Upper lobe of right lung (tissue), 1 donor: ENCODE measurements at places on chromosomes 16 and 17. TPM values are rescaled to one million over a fixed set of nuclear protein-coding genes. Genes with fewer than 3 reads are reported as not detected.

- no peak for DNase-seq
Measured at GRCh38 chr17:74443516-74444296, 11.8 kb downstream of the GPRC5C start.

DNA sequence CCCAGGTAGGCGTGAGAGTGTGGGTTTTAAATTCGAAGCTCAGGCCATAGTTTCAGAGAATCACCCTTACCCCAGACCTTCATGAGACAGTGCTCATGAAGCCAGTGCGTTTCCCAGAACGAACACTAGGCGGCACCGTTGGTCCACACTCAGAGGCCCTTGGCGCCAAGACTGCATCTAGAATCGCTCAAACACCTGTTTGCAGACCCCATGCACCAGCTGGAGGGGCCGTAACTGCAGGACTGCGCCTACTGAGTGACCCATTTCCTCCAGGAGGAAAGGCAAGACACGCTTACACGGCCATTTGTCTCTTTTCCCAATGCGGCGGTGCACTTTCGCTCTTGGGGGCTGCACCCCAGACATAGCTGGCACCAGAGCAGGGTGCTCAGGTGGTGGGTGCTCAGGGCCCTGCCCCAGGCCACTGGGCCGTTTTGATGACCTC, 34.0 kb downstream of the ADGRG5 start:
- DNase-seq: peak; percentile 84

- peak; percentile 81 for DNase-seq
Measured at GRCh38 chr16:85554114-85554888, 58.8 kb upstream of the GSE1 start.

DNA sequence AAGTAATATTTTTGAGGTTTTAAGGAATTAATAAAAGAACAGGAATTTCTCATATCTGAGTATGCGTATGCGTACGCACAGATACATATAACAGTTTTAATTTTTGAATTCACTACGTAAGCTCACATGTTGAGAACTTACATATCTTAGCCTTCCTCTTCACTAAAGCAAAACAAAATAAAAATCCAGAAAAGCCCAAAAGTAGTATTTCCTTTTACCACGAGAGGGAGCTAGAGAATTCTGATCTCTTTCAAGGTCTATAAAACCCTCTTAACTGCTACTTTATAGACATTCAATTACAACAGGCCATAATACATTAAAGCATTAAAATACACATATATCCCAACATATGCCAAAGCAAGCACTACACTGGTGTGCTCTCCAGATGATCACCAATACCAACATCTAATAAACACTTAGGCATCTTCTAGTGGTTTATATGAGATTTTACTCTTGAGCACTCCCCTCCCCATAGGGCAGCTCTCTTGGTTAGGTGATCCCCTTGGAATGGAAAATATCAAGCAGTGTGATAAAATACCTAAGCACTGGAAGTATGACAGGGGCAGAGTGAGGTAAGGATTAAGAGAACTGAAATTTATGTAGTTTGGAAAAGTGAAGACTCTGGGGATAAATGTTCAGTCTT, 94.0 kb downstream of the SKAP1 start:
- DNase-seq: no peak

DNA sequence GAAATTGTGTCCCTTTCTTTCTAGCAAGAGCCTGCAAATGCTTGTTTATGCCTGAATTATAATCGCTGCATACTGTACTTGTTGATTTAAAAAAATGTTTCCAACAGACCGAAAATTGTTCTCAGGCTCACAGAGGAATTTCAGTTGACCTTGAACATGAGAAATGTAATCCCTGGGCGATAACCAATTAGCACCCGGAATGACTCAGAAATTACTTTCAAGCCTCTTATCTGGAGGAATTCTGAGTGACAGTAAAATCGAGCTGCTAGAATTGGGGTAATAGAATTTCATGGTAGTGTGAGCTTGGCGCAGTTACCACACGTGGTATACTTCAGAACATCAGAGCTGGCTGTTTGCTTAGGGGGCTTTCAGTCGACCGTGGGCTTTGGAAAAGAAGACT, 139.1 kb upstream of the CACNG3 start:
- no peak for DNase-seq

GRCh38 chr17:80060644-80061043, 24.2 kb downstream of the CCDC40 start:
- DNase-seq: no peak

DNA sequence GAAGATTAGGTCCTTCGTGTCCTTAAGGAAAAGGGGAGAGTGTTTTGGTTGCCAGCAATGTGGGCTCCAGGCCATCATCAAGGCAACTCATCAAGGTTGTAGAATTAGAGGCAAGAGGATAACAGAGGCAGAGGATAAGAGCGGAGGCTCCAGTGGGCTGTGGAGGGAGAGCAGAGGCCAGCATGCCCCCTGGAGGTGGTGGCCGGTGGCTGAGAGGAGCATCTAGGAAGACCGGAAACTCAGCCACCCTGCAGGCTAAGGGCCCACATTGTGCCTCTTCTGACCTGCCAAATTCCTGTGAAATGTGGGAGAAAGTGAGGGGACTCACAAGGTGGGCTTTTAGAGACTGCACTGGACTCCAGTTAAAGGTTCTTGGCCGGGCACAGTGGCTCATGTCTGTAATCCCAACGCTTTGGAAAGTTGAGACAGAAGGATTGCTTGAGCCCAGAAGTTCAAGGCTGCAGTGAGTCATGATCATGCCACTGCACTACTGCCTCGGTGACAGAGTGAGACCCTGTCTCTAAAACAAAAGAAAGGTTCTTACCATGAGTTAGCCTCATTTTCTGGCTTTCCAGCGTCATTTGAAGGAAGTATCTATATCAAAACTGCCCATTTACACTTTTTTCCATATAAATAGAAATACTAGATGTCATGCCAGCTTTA, 62.7 kb upstream of the ADORA2B start:
- DNase-seq: no peak

The UQCRC2 gene
- total RNA-seq: 161 TPM

The PLLP gene
- total RNA-seq: 104 TPM

The HS3ST2 gene
- total RNA-seq: 9.6 TPM

The CD300E gene
- 6.5 TPM for total RNA-seq

The IRF8 gene
- total RNA-seq: 43.1 TPM
